ENCODE measurements at places on chromosomes 5 and 9.

- no peak for DNase-seq
Observed at GRCh38 chr5:143776951-143777350, 35.0 kb upstream of the HMHB1 start.

GRCh38 chr5:83321483-83322055, 150.0 kb upstream of the VCAN start:
- DNase-seq = no peak

DNA sequence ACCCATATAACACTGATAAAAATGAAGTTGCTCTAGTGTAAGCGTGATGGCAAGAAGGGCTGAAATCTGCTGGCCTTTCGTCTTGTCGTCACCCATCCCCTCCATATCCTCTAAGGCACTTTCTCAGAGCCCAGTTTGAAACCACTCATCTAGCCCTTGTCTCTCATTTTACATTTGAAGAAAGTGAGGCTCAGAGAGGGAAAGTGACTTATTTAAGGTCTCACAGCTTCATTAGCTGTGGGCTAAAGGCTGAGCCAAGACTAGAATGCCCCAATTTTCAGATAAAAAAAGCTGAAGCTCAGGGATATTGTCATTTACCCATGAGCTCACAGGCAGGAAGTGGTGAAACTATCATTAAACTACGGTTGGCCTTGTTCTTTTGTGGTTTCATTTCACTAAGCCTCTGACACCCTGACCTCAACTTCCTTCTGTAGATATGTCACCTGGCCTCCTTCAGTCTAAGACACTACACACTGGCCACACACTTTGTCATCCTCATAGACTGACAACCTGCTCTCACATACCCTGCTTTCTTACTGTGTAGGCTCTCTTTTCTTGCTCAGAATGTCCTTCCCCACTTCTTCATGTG, 176.7 kb upstream of the DMAC1 start:
- no peak for DNase-seq

DNA sequence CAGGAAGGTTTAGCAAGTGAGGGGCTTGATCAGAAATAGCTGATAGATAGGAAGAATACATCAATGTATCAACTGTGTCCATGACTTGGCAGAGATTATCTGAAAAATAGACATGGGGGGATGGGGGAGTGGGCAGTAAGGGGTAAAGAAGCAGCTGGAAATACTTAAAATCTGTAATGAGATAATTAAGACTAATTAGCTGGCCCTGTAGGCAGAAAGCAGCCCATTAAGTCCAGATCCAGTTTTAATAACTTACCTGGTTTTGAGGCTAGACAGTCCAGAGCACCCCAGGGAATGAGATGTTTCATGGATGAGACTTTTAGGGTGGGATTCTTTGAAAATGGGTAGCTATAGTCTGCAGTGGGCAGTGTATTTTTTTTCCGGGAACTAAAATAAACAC, 116.9 kb upstream of the TLX3 start:
- DNase-seq = no peak

Measured in NCI-H1417 treated with DMSO at 0.1 percent for 48 hours (cell line).